ENCODE measurements at places on chromosomes 13 and 19. TPM values are rescaled to one million over a fixed set of nuclear protein-coding genes. Genes with fewer than 3 reads are reported as not detected.
A peak's percentile ranks its signal among the peaks of the same experiment; 100 is the strongest.

PDX1 gene
- not detected for total RNA-seq

GRCh38 chr13:75621147-75621546, 15.0 kb upstream of the LMO7 start:
- DNase-seq, result no peak

DNA sequence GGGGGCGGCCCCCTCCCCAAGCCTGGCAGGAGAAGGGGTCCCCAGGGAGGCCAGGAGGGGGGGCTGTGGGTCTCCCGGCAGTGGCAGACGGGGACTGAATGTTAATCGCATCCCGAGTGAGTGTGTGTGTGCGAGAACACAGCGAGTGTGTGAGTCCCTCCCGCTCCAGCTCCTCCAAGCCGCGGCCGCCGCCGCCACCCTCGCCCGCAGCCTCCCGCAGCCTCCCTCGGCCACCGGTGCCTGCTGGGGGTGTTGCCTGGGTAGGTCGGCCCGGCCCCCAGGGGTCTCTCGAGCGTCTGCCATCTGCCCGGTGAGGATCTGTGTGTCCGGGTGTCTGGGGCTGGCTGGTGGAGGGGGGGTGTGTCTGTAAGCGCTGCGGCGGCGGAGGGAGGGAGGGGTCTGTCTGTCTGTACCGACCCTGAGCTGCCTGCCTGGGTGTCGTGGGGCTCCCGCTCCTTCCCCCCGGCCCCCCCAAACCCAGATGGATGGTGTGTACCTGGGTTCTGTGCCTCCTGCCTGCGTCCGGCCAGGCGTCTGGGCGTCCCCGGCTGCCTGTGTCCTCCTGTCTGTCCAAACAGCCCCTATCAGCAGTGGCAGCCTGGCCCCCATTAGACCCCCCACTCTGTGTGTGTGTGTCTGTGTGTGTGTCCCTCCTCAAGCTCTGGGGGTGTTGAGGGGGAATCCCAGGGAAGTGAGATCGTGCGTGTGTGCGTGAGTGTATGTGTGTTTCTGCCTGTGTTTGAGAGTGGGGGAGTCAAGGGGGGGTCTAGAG, at the start of gene GRIN2D:
TSS of gene GRIN2D (plus strand) at position 110 of the 772 bp plus-strand sequence. CDS start 4,725 bp downstream, outside the sequence.
- peak; percentile 41 for DNase-seq

DNA sequence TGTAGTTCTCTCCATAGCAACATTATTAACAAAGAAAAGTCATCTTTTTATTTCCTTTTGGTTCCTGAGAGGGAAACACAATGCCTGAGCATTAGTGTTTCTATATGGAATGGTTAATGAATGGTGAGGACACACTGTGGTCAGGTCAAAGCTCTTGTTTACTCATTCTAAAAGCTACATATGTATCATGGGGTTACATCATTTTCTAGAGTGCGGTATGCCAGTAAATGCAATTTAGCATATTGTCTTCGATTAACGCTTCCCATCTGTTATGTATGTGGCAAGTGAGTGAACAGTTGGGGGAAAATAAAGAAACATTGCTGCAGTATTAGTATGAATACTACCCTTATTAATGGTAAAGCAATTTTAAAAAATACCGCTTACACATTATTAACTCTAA, 1152.2 kb upstream of the SPRY2 start:
- no peak for DNase-seq

APBA3 gene
- total RNA-seq, result 29.1 TPM

GRCh38 chr19:58492265-58492664, 16.1 kb downstream of the ZNF446 start:
- DNase-seq, result no peak

All from activated CD8-positive, alpha-beta T cell treated with anti-CD3 and anti-CD28 coated beads for 36 hours (primary cell).